H9 (cell line): ENCODE measurements at places on chromosomes 16 and 17.
A peak's percentile ranks its signal among the peaks of the same experiment; 100 is the strongest.

GRCh38 chr17:4969047-4969550, 1.5 kb upstream of the SPAG7 start:
- DNase-seq = no peak

- DNase-seq = no peak
Measured at GRCh38 chr16:75247249-75247648, 4.2 kb downstream of the BCAR1 start.

- no peak for DNase-seq
Measured at GRCh38 chr17:66633317-66633965, 201.5 kb upstream of the CACNG5 start.

GRCh38 chr16:1435921-1436697, 5.2 kb downstream of the PERCC1 start:
- peak; percentile 60 for DNase-seq

DNA sequence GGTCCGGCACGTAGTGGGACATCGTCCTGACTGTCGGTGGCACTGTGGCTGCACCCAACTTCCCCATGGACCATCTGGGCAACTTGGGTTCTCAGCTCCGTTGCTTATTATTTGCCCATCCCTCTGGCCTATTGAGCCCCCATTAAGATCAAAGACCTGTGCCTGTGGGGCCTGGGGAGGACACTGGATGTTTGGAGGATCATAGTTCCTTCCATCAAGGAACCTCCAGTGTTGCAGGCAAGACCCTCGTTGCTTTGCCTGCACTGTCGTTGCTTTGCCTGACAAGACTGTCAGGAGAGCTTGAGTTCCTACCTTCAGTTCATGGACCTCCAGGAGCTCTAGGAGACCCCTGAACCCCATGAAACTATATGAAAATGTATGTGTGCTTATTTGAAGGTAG, 127.2 kb downstream of the CCDC144A start:
- peak; percentile 27 for DNase-seq

- DNase-seq = no peak
Measured at GRCh38 chr17:21288571-21289017, 4.1 kb downstream of the MAP2K3 start.

- DNase-seq = no peak
Measured at GRCh38 chr17:81067391-81067811, 32.5 kb downstream of the BAIAP2 start.

- DNase-seq = no peak
Measured at GRCh38 chr16:23504076-23504452, 6.2 kb downstream of the GGA2 start.

DNA sequence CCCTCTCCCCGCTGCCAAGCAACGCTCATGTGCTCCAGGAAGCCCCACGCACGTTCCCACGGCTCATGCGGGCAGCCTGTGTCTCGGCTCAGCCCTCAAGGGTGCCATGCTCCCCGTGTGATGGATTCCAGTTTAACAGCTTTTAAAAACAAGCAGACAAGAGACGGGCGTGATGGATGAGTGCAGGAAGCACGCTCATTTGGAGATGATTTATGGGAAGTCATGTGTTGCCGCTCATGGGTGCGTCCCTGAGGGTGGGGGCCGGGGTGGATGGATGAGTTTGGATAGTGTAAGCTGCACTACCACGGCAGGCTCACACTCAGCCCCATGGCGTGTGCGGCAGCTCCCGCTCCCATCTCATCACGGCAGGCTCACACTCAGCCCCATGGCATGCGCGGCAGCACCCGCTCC, 132.8 kb downstream of the RBFOX3 start:
- DNase-seq = no peak
